ENCODE measurements at places on chromosomes 12 and 14.
A peak's percentile ranks its signal among the peaks of the same experiment; 100 is the strongest.

DNA sequence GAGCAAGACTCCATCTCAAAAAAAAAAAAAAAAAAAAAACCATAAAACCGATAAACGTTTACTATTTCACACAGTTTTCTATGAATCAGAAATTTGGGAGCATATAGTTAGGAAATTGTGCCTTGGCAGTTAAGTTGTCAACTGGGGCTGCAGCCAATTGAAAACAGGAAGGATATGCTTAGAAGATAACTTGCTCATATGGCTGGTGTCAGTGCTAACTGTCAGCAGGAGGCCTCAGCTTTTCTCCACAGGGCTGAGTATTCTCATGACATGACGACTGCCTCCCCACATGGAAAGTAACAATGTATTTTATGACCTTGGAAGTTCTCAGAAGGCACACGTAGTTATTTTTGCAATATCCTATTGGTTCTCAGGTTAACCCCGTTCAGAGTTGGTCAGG lies 29.6 kb upstream of the OR5AU1 start:
- no peak for DNase-seq

GRCh38 chr12:3489057-3489456 lies 1.9 kb upstream of the PRMT8 start:
- no peak for DNase-seq

- no peak for DNase-seq
Measured at GRCh38 chr12:106204312-106204711, 43.5 kb downstream of the CKAP4 start.

DNA sequence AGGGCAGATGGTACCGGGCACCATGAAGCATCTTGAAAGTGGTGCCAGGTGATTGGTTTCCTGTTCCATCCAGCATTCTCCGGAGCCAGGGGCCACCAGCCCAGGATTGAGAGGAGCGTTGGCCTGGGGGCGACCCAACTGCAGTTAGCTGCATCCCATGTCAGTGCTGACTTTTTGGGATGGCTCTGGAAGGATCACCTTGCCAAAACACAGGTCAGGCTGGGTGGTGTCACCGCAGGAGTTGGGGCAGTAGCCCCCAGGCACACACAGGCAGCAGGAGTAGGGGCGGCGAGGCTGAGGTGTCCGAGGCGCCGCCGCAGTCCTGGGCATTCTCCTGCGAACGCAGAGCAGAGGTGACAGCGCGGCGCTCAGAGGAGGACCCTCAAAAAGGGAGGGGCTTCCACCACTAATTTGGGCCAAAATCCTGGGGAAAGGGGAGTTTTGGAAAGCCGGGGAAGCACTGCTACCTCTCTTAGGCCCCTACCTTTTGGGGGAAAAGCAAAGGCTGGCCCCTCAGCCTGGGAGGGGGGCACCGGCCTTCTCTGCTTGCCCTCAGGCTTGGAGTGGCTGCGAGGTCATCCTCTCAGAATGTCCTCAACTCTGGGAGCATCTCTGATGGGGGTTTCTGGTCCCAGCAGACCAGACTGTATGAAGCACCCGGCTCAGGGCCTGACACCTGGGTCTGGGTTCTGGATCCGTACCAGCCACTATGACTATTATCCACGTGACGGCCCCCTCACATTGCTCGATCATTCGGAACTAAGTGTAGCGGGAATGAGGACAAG lies 26.7 kb upstream of the LRTM2 start:
- no peak for DNase-seq

DNA sequence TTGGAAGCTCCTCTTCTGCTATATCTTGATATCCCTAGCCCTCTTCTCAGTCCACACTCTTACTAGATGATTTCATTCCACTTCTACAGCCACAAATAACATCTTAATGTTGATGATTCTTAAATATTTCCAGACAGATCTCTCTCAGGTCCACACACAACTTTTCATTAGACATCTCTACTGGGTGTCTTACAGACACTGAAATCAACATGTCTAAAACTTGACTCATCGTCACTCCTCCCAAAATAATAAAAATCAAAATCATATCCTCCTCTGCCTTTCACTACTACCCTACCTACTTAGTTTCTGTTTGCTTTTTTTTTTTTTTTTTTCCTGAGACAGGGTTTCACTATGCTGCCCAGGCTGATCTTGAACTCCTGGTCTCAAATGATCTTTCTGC lies 11.9 kb downstream of the PRDM4 start:
- no peak for DNase-seq

GRCh38 chr12:82596483-82596882 lies 90.2 kb upstream of the TMTC2 start:
- no peak for DNase-seq

GRCh38 chr14:70916300-70916699 lies 9.0 kb downstream of the PCNX1 start:
- no peak for DNase-seq

GRCh38 chr14:66099451-66099850 lies 386.7 kb upstream of the CCDC196 start:
- DNase-seq = no peak

DNA sequence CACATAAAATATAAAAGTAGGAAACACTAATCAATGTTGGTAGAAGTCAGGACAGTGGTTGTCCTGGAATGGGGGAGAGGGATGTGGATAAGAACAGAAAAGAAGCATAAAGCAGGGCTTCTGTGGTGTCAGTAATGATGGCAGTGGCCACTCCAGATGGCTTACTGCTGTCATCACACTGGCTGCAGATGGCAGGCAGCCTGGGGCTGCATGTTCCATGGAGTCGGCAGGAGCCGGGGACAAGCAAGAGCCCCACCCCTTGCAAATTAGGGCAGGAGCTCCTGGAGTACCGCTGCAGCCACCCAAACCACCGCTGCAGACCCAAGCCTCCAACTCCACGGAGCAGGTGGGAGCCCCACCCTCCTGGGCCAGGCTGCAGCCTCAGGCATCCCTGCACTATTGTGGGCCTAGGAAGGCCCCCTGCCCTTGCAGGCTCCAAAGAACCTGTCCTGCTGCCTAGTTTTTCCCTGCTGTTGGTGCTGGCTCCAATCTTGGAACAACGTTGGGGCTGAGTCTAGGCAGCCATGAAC lies 28.8 kb upstream of the SLC5A8 start:
- DNase-seq = no peak

GRCh38 chr14:100019156-100019744 lies 46.0 kb upstream of the EVL start:
- DNase-seq = no peak

GRCh38 chr14:97058074-97058467 lies 260.9 kb downstream of the VRK1 start:
- DNase-seq = no peak

DNA sequence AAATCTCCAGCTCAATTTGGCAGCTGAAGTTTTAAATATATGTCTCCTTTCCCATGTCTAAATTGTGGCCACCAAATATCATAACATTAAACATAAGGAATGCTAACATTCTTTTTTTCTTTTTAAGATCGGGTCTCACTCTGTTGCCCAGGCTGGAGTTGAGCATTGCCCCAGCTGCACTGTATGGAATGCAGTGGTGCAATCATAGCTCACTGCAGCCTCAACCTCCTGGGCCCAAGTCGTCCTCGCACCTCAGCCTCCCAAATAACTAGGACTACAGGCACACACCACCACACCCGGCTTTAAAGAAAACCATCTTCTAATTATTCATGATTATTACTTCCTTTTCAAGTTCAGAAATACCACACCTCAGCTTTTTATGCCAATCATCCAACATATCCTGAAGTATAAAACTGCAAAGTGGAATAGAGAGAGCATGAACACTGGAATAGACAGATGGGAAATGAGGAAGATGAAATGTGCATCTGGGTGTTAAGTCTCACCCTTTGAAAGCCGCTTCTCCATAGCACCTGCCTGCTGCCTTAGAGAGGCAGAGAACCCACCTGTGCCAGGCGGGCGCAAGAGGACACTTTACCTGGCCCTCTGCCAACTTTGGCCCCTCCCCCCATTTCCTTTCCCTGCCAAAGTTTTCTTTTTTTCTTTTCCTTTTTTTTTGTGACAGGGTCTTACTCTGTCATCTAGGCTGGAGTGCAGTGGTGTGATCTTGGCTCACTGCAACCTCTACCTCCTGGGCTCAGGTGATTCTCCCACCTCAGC lies 2.8 kb upstream of the EML1 start:
- DNase-seq = peak; percentile 6

DNA sequence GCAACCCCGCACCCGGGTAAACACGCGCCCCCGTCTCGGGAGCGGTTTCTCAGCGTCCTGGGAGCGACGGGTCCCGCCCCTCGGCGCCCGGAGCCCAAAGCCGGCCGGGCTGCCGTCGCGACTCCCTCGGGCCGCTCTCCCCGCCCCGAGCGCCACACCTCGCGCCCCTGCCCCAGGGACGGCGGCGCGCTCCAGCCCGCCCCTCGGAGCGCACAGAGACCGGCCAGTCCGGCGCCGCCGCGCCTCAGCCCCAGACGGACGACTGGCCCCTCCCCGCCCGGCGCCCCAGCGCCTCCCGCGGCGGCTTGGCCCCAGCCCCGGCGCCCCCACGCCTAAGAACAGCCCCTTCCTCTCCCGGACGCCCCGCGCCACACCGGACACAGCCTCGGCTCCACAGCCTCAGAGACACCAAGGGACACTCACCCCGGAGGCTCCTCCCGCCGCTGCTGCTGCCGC lies 411 bp downstream of the BTBD7 start:
- no peak for DNase-seq
